Posterior cingulate gyrus (tissue), 11 donors: ENCODE measurements at places on chromosomes 16 and 17.

DNA sequence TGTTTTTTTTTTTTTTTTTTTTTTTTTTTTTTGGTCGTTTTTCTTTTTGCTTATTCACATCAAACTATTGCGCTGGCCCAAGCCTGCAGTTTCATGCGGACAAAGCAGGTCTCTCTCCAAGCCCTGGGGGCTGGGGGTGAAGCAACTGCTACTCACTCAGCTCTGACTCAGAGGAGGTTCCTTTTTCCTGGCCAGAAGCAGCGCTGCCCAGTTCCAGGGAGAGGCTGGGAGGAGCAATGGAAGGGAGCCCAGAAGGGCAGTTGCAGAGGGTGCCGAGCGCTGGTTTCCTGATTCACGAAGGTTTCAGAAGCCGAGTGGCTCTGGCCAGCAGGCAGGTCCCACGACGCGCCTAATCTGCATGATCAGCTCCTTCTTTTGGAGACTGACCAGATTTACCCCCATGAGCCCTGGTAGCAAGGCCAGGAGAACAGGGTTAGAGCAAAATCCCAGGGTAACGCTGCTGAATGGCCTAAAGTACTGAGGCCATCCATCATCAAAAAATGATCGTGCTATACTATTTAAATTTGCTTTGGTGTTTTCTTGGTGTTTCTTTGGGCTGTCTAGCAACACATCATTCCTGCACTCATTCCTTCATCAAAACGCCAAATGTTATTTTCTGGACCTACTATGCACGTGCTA lies 144.7 kb upstream of the SOX9 start:
- DNase-seq, result peak; percentile 85

DNA sequence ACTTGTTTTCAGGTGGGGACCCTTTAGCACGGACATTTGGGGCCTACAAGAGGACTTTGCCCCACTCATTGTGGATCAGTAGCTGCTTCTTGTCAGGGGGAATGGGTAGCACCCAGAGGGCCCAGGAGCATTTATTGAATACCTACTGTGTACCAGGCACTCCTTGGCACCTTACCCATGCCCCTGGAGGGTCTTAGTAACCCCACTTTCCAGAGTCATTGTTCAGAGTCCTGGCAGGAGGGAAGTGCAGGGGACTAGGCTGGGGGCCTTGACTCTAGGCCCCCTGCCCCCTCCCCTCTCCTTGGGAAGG lies 21.0 kb upstream of the CIBAR2 start:
- DNase-seq, result no peak

DNA sequence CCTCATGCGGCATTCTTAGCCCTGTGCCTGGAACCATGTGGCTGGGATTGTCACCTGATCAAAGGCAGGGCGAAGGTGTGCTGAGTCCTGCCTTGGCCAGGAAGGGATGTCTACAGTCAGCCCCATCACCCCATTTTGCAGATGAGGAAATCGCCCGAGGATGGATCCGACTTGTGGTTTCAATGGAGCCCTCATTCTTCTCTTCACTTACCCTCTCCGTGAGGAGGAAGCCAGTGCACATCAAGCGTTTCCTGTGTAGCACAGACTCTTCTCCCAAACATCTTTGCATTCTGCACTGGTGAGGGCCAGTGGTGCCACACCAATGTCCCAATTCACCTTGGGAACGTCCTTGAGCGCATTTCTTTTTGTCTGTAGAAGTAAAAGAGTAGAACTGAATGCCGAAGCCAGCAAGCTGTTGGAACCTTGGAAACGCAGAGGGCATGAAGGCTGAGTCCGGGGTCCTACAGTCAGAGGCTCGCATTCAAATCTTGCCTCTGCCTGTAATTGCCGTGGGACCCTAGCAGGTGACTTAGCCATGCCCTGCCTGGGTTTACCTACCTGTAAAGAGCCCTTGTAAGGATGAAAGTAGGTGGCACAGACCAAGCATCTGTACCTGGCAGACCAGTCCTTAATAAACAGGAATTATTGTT lies 85.4 kb downstream of the IRF8 start:
- no peak for DNase-seq

- no peak for DNase-seq
Observed at GRCh38 chr16:2952679-2953078, 11.4 kb upstream of the KREMEN2 start.

GRCh38 chr17:40279402-40279801 lies 8.3 kb upstream of the CDC6 start:
- DNase-seq, result no peak

GRCh38 chr17:77580531-77581270 lies 377.8 kb upstream of the TNRC6C start:
- DNase-seq, result no peak

DNA sequence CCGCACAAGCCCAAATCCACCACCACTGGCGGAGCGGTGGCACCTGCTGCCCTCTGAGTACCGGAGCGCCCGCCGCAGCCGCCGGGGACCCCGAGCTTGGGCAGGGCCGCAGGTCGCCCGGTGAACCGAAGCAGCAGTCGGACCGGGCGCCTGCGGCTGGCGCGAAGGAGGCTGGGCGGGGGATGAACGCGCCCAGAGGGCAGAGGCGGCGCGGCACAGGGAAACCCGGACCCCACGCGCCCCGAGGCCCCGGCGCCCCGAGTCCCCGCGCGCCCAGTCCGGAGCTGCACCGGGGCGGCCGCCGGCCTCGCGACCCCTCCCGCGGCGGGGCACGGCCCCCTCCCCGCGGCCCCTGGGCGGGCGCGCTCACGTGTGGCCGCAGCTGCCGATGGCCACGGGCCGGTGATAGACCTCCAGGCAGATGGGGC lies 393 bp downstream of the RNF166 start:
- no peak for DNase-seq

DNA sequence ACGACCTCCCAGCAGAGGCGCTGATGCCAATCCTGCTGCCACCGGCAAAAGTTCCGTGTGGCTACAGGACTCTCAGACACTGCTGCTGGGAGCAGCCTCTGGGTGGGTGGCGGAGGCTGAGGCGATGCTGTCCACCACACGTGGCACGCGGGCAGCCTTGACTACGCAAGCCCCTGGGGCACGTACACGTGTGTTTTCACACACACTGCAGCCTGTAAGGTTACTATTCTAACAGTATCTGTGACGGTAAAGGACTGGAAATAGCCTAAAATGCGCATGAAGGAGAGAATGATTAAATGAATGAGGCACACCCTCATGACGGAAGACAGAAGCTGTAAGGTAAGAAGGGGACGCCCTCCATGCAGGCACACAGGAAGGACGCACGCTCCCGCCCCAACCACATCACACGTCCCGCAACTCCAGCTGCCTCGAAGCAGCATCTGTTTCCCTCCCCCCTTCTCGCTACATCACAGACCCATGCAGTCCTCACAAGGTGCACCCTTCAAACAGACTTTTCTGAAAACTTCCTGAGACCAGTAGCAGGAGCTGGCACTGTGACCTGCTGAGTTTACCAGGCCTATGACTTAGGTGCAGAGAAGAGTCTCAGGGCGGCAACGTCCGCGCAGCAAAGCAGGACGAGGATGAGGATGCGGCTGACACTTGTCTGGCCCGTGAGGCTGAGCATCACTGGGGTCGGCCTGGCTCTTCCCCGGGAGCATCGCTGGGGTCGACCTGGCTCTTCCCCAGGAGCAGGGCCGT lies 28.7 kb upstream of the FASN start:
- no peak for DNase-seq

DNA sequence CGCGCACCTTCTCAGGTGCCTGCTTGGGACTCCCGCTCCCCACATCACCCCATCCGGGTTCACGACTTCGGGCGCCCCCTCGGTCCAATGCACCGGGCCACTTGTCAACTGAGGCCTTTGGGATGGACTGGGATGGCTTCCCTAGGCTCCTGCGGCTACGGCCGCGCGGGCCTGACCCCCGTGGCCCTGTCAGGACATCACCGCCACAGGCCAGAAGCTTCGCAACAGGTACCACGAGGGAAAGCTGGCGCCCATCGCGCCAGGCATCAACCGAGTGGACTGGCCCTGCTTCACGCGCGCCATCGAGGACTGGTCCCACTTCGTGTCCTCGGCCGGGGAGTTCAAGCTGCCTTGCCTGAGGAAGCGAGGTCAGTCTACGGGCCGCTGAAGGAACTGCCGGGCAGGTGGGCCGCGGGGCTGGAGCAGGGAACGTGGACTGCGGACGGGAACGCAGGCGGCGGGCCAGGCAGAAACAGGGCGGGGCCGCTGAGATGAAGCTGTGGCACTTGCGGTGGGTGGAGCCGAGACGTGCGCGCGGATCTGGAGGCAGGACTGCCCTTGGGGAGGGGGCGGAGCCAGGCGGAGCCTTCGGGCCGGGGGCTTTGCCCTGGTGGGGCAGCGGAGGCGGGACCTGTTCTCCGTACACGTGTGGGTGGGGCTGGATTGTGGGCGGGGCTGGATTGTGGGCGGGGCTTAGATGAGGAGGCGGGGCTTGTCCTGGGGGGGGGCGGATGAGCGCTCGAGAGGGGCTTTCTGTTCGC lies 13.7 kb upstream of the CNGB1 start:
- peak; percentile 40 for DNase-seq

GRCh38 chr16:66511602-66512271 lies 38.2 kb downstream of the TK2 start:
- no peak for DNase-seq

GRCh38 chr17:57902117-57902799 lies 52.4 kb upstream of the MRPS23 start:
- no peak for DNase-seq

DNA sequence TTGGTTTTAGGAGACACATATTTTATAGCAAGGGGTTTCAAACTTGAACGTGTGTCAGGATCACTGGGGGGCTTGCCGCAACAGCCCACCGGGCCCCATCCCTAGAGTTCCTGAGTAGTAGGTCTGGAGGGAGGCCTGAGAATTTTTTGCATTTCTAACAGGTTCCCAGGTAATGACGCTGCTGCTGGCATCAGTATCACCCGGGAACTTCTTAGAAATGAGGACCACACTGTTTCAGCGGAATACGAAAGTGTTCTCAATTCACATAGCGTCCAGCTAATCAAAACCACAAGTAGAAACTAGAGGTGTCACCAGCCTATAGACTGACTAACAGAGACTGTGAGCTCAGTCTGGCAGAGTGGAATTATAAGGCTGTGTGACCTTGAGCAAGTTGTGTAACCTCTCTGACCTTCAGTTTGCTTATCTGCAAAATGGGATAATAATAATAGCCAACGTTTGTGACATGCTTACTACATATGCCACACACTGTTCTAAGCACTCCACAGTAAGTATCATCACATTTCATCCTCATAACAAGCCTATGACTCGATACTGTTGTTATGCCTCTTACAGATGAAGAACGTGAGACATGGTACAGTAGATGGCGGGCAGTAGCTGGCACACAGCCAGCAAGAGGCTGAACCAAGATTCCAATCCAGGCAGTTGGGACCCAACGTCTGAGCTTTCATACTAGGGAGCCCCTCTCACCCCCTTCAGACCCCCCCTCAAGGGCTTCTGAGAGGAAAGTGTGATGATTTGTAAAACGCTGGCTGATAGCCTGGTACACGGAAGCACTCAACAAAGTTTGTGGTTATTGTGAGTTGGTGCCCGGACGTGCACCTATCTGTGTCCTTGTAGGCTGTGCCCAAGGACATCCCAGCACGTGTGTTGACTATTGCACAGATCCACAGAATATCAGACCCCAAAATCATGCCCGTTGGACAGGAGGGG lies 4.6 kb upstream of the ICAM2 start:
- no peak for DNase-seq

- DNase-seq, result no peak
Observed at GRCh38 chr16:996681-997080, 15.1 kb downstream of the SOX8 start.

GRCh38 chr16:10776280-10776679 lies 32.6 kb downstream of the NUBP1 start:
- DNase-seq, result no peak

DNA sequence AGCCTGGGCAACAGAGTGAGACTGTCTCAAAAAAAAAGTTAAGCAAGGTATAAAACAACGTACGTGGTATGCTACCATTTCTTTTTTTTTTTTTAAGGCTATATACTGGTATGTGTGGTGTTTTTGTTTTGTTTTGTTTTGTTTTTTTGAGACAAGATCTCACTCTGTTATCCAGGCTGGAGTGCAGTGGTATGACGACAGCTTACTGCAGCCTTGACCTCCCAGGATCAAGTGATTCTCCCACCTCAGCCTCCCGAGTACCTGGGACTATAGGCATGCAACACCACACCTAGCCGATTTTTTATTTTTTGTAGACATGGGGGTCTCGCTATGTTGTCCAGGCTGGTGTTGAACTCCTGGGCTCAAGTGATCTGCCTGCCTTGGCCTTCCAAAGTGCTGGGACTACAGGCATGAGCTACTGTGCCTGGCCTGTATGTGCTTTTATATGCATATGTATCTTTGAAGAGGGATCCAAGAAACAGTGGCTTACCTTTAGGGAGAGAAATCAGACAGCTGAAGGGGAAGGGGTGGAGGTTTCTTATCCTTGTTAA lies 6.5 kb downstream of the CENPV start:
- DNase-seq, result no peak

DNA sequence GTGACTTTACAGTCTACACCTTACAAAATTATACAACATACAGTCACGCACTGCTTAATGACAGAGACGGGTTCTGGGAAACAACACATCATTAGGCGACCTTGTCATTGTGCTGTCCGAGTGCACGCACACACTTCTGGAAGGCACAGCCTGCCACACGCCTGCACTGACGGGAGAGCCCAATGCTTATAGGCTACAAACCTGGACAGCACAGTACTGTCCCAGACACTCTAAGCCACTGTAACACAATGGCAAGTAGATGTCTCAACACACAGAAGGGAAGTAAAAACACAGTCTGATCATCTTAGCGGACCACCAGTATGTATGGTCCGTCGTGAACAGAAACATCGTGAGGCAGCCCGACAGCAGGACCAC lies 29.8 kb downstream of the KLHDC4 start:
- no peak for DNase-seq

DNA sequence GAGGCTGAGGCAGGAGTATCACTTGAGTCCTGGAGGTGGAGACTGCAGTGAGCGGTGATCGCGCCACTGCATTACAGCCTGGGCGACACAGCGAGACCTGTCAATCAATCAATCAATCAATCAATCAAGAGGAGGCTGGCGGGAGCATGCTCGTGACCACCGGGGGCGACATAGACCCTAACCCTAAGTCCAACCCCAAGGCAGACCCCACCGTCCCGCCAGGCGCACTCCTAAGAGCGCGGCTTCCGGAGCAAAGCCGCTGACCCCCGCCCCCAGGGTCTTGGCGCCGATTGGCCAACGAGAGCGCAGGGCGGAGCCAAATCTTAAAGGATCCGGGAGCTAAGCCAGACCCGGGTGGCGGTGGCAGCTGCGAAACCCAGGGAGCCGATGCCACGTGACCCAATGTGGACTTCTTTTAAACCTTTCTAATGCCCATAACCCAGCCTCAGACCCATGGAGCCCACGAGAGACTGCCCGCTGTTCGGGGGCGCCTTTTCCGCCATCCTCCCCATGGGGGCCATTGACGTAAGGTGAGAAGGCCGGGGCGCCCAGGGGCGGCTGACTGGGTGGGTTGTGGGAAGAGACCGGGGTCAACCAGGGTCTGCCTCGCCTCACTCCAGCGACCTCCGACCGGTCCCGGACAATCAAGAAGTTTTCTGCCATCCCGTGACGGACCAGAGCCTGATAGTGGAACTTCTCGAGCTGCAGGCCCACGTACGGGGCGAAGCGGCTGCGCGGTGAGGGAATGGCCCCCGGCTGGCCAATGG lies at the start of gene RANGRF:
Gene RANGRF, plus strand, starts transcription at position 335 of the 767 bp plus-strand sequence. Its CDS starts 119 bp downstream, at position 454.
- DNase-seq, result peak; percentile 91

- no peak for DNase-seq
Observed at GRCh38 chr16:52252680-52253079, 294.3 kb downstream of the TOX3 start.

GRCh38 chr17:4701116-4701515 lies 2.8 kb downstream of the PELP1 start:
- DNase-seq, result no peak

- no peak for DNase-seq
Observed at GRCh38 chr17:17647524-17648178, 33.6 kb upstream of the RAI1 start.
